ENCODE measurements at places on chromosomes 7 and 10. TPM values are rescaled to one million over a fixed set of nuclear protein-coding genes. Genes with fewer than 3 reads are reported as not detected.

- DNase-seq: no peak
These were observed 308.8 kb downstream of the SFMBT2 start for GRCh38 chr10:7102084-7102483.

- no peak for DNase-seq
These were observed 744.2 kb downstream of the LRMDA start for GRCh38 chr10:76175533-76176165.

DNA sequence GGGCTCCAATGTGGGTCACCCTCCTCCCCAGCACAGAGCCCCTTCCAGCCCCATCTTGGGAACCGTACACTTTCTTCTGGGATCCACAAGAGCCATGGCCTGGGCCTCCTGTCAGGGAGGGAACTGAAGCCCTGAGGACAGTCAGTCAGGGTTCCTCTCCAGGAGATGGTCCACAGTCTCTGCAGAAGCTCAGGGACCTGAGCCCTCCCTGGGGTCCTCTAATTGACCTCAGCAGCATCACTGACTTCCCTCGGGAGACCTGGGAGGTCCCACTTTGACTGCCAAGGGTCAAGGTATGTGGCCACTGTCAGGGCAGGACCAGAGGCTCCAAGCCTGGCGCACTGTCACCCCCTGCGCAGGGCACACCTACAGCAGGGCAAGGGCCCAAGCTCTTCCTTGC, 32.3 kb downstream of the NOD1 start:
- no peak for DNase-seq

BLNK gene
- total RNA-seq: 34.5 TPM

FZD8 gene
- 4.6 TPM for total RNA-seq

DNA sequence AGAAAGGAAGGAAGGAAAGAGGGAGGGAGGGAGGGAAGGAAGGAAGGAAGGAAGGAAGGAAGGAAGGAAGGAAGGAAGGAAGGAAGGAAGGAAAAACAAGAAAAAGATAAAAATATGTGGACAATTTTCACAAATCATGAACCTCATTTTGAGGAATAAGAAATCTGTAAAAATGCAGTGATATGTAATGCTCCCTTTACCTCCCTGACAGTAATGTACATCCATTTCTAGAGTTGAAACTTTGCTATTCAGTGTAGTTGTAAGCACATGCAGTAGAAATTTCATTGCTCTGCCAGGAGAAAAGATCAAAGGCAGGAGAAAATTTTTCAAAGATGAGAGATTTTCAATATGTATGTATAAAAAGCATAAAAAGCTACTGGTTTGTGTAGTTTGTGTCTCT, 189.5 kb upstream of the MYO3A start:
- DNase-seq: no peak

ATOH7 gene
- 0.49 TPM for total RNA-seq

LIPF gene
- total RNA-seq: not detected

DNA sequence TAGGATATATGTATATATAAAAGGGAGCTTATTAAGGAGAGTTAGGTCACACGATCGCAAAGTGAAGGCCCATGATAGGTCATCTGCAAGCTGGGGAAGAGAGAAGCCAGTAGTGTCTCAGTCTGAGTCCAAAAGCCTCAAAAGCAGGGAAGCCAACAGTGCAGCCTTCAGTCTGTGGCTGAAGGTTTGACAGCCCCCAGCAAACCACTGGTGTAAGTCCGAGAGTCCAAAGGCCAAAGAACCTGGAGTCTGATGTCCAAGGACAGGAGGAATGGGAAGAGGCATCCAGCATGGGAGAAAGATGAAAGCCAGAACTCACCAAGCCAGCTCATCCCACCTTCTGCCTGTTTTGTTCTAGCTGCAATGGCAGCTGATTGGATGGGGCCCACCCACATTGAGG, 88.9 kb upstream of the TBX20 start:
- DNase-seq: no peak

DNA sequence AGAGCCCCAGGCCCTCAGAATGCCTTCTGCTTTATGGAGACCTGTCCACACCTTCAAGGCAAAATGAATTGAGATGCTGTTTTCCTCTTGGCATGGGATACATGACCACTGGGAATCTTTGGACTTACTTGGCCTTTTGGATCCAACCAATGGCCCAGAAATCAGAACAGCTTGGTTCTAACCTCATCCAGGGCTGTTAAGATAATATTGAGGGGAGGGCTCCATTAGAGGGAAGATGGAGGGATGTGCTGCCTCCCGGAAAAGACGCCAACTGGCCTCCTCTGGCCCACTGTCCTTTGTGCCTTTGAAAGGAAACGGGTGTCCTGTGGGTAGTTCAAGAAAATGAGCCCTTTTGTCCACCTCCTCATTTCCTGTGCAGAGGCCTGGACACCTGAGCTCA, 530.9 kb downstream of the KCNMA1 start:
- DNase-seq: no peak

GRCh38 chr7:141012696-141013344, 1.9 kb downstream of the MRPS33 start:
- no peak for DNase-seq

DNA sequence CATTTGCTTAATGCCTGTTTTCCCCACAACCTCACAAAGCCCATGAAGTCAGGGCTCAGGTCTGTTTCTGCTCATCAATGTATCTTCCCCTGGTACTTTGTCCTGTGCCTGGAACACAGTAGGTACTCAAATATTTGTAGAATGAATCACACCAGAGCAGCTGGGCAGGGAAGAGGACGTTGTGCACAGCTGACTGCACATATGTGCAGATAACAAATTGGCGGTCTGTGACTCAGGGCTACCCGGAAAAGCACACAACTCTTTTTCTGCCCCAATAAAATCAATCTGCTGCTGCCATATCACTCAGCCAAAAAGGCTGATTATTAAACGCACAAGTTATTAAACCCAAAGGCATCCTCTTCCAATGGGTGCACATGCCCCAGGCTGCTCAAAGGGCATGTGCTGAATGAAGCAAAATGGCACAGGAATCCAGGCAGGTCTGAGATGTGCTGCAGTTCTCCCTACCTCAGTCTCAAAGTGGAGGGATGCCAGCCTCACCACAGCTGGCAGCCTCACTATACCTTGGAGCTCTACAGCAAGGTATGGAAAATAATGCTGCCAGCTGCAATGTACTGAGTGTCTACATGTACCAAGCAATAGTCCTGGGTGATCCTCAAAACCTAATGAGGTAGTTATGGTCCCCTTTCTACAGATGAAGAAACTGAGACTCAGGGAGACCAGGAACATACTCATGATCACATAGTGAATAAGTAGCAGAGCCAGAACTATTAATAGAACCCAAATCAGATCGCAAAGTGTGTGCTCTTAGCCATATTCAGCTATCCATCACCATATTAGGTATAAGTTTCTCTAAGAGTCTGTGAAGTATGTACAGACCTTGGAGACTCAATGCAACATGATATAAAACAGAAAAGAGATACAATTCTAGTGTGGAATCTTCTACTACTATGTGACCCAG, 43.4 kb downstream of the SORBS1 start:
- no peak for DNase-seq

DNA sequence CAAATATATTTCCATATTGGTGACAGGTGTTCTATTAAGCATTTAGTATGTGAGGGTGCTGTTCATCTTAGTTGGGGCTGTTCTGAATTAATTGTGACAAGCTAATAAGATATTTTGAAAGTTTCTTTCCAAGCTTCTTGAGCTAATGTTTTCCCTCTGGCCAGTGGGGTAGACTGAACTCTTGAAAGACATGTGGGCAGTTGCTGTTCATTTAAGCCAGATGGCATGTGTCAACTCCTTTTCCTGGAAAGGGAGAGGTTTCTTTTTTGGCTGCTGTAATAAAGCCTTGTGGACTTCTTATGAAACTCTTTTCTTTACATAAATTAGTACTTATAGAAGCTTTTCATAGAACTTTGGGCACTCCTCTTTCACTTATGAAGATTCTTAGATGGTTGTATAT, 21.7 kb downstream of the RAB18 start:
- DNase-seq: no peak

DUS4L gene
- total RNA-seq: 2.7 TPM

LRRC17 gene
- total RNA-seq: 0.99 TPM
